Activated T-helper 9 cell treated with anti-CD3 and anti-CD28 coated beads, Interleukin-2, amount 50 U/mL, for 16 hours (primary cell): ENCODE measurements at places on chromosomes 3 and 15.

DNA sequence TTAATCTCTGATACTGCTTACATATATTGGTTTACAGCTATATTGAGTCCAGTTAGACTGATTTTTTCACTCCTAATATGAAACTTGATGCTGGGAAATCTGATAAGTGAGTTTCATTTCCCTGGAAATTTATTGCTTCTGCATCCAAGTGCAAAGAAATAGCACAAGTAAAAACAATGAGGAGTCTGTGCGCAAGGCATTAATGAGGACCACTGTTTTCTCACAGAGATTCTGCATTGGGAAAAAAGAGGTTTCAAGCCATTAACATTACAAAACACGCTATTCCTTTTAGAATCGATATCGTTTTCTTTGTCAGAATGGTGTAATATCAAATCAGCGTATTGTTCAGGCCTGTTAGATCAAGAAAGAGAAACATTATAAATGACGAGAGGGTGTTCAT, 723.3 kb upstream of the ARRDC4 start:
- no peak for DNase-seq

DNA sequence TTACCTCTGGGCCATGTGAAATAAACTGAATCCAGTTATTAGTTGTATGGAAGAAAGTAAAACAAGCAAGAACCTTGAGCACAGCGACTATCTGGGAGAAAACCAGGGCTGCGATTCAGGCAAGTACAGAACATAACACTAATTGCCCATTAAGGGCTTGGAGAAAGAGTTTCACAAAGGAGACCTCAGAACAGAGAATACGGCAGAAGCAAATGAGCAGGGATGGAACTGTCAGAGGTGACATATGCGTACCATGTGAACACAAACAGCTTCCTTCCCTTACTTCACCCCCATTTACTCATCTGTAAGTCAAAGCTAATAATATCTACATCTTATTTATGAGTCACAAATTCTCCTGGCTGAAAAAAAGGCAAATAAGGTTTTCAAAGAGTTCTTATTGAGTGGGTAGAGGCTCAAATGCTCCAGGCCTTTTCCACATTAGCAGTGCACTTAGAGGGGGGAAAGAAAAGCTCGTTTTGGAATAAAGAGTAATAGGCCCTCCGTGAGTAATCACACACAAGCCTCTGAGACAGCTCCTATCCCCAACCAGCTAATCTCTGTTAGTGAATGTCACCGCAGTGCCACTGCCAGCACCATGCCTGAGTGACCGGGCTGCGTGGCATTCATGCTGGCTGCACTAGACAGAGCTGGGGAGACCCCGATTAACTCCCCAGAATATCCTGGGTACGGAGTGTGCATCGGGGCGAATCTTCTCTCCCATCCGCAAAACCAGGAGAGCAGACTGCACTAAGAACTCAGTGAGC, 2.6 kb downstream of the PCSK6 start:
- DNase-seq = no peak

GRCh38 chr15:37891766-37892368, 42.6 kb upstream of the TMCO5A start:
- no peak for DNase-seq

DNA sequence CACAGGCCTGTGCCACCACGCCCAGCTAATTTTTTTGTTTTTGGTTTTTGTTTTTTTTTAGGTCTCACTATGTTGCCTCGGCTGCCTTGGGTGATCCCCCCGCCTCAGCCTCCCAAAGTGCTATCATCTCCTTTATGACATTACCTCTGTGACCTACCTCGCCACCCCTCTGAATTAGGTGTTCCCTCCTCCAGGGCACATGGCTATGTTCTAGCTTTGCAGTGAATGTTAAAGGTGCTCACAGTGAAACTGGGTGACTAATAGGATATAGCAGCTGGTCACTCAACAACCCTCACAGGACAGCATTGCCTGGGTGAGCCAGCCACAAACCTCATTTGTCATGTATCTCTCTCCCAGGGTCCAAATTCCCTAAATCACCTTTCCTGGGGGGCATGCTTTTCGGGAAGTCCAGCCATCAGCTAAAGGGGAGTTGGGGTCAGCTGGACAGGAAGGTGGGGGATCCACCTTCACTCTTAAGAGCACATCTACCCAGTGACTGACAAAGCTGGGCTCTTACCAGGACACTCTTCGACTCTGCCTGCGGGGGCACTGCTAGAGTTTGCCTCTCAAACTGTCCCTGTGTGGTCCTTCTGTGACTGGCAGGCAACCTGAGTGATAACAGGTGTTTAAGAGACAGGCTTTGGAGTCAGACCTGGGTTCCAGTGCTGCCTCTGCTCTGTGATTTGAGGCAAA, 1.6 kb upstream of the TTLL3 start:
- peak; percentile 27 for DNase-seq

DNA sequence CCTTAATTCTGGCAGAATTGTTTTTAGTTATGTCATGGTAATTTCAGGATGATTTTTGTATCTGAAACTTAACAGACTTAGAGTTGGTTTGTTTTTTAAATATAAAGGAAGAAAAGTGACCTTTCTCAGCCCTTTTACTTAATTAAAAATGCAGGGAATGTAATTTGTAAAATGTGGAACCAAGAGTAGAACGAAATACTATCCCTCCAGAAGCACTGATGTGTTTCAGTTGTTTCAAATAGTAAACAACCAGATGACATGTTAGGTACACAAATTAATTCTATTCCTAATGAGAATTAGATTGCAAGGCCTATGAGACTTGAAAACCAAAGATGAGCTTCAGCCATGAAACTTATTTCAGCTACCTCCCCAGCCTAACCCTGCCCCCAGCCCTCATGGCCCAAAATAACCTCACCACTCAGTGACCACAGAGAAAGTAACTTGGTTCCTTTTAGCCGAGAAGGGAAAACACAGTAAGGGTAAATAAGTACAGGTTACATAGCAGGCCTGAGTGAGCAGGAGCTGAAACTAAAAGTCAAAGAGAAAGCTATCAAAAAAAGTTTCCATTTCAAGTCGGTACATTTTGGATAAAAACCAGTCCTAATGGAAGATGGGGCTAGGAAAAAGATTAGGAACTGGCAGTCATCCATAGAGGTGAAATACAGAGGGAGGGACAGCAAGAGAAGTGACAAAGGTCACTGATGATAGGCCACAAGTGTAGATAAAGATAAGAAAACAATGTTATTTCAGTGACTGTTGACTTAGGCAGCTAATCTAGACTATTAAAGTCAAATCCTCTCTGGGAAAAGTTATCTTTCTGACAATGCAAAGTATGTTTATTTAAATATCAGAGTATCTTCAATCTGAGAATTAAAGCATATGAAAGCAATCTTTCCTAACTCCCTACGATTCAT, 23.2 kb downstream of the SENP8 start:
- DNase-seq = no peak

DNA sequence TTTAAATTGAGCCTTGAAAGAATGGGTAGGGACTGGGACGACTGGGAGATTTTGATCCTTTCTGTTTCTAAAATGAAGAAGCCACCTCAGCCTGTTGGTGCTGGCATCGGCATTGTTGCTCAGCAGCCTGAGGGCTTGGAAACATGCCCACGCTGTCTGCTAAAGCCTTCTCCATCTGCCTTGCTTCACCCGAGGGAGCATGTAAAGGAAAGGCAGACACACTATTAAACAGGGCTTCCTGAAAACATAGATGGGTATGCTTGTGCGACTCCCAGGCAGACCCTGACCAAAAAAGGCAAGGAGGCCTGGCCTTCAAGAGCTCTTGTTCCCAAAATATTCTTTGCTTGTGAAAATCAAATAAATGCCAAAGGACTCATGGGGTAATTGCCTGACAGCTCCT, 84.2 kb upstream of the SLC4A7 start:
- DNase-seq = no peak

DNA sequence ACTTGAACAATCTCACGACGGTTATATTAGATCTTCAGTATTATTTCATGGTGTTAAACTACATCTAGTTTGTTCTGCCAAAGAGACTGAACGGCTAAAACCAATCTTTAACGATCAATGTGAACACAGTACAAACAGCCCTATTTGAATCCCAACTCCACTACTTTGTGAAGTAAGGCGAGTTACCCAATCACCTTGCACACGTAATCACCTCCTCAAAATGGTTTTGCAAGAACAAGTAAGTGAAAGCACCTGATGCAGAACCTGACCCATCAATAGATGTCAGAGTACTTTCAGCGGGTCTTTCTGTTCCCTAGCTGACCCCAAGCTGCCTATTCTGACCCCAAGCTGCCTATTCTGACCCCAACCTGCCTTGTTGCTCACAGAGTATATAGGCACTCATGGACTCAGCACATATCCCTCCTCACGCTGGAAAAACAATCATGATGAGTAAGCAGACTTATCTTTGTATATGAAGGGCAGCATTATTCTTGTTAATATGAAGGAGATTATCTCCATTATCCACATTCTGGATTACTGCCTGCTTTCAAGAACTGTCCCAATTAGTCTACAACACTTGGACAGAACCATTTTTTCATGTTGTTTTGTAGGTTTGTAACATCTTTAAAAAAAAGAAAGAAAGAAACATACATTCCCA, 3.7 kb downstream of the KPNA1 start:
- DNase-seq = no peak

DNA sequence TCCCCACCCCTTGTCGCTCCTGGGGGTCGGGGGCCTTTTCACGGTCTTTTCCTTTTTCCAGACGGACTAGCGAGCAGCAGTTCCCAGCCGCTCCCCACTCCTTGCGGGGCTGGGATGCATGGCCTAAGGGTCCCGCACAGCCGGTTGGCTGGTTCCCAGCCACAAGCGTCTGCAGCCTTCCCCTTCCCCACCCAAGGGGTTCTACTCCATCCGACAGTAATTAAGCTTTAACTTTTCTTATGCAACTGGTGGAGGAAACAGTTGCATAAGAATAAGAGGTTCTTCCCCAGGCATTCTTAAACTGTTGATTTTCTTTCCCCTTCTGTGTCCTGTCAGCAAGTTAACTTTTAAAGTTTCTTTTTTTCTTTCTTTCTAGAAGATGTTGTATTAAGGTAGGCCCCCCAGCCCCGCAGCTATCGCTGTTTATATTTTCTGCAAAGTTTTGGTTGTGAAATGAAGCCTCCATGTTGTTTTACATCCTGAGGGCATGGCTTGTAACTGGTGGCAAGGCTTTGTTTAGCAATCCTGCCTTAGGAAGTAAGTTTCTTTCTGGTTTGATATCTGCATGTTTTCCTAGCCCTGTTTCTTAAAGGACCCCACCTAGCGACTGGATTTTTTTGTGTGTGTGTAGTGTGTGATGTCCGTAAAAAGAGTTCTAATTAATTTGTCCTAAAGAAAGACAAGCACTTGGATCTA, 207.5 kb downstream of the ZNF385D start:
- DNase-seq = no peak

GRCh38 chr3:3798631-3799113, 559 bp upstream of the LRRN1 start:
- no peak for DNase-seq

DNA sequence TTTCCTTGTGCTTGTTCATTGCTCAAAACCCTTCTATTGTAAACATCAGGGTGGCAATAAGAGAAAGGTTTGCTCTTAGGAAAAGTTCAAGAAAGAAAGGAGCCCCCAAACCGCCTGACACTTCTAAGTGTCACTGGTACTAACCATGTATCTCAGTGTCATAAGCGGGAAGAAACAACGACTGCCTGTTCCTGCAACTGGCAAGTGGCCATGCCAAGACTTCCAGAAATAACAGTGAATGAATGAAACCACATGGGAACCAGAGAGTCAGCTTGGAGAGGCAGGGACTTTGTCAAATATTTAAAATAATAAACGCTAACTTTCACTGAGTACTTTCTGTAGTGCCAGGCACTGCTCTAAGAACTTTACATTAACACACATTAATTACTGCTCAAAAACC, 1.1 kb downstream of the PLSCR2 start:
- no peak for DNase-seq

GRCh38 chr3:45943207-45943846, at the start of gene CXCR6:
Gene CXCR6 (plus strand): TSS chr3:45943464. CDS start chr3:45946482, 3,018 bp downstream.
- peak; percentile 25 for DNase-seq

DNA sequence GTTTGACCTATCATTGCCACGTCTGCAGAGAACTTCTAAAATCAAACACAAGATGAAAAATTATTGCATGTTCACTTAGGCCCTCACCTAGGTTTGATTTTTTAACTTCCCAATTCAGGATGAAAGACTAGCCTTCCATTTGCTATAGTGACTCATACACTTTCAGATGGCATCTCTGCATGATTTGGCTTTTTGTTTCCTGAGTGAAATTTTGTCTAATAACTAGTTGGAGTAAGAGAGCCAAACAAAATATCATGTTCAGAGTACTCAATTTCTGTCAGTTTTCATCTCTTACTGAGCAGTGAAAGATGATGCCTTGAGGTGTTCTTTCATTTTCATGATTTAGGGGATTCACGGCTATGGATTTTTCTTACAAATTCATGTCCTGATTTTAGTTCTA, 122.9 kb downstream of the NSUN3 start:
- no peak for DNase-seq

- DNase-seq = no peak
Measured at GRCh38 chr15:42085721-42086120, 8.6 kb downstream of the PLA2G4D start.

DNA sequence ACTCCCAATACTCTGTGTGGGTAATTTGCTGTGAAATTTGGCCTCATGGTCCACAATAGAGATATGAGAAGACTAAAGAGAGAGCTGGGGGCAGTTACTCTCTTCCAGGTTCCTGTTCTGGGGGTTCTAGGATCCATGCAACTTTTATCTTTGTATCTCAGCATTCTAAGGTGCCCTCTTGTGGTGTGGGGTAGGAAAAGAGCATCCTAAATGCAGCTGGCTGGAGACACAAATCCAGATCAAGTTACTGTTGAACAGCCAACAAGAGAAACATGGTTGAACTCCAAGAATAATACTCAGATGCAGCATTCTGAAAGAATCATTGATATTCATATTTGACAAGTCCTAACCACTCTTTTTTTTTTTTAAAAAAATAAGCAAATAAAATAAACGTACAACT, 238.2 kb downstream of the GREM1 start:
- DNase-seq = no peak

DNA sequence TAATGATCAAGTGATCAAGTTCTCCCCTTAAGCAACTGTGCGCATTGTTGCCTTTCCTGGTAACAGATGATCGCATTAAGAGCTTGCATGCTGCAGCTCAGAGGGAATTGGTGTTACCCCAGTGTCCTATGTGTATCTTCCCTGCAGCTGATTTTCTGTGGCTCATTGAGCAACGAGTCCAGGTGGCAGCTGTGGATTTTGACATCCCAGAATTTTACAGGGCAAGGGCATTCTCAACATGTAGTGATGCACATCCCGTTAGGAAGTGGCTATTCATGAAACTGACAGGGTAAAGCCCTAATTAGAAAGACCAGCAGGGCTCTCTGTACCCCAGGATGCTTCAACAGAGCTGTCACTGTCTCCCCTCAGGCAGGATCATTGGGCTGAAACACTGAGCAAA, 232.8 kb downstream of the AGBL1 start:
- no peak for DNase-seq
